ENCODE measurements at places on chromosomes 4 and X.

GRCh38 chrX:24493740-24494581 is 28.9 kb downstream of the PDK3 start:
- no peak for DNase-seq

DNA sequence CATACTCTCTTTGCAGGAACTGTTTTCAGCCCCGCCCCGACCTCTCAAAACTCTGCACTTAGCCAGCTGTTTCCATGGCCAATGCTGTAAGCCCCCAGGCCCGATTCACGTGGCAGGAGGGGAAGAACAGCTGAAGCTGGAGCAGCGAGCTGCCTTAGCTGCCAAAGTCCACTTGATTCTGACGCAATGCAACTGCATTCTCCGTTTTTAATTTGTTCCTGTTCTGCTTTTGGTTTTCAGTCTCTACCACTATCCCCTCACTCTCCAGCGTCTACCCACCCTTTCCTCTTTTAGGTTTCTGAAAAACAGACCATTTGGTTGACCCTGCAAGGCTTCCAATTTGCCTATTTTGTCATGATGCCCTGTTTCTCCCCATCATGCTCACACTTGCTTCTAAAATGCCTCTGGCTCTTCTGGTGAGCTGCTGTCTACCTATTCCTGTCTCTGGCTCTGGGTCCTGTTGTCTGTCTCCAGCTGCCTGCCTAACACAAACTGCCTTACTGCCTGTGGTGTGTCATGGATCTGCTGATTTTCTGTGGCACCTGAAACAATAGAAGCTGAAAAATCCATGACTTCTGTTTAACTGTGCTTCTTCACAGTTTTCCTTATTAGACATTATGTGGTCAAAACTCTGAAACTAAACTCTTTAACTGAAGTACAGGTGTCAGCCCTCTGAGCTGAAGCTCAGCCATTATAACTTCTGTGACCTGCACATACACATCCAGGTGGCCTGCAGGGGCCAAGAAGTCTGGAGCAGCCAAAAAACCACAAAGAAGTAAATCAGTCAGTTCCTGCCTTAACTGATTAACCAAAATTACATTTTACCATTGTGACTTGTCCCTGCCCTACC is 160.5 kb upstream of the AGTR2 start:
- peak; percentile 7 for DNase-seq

DNA sequence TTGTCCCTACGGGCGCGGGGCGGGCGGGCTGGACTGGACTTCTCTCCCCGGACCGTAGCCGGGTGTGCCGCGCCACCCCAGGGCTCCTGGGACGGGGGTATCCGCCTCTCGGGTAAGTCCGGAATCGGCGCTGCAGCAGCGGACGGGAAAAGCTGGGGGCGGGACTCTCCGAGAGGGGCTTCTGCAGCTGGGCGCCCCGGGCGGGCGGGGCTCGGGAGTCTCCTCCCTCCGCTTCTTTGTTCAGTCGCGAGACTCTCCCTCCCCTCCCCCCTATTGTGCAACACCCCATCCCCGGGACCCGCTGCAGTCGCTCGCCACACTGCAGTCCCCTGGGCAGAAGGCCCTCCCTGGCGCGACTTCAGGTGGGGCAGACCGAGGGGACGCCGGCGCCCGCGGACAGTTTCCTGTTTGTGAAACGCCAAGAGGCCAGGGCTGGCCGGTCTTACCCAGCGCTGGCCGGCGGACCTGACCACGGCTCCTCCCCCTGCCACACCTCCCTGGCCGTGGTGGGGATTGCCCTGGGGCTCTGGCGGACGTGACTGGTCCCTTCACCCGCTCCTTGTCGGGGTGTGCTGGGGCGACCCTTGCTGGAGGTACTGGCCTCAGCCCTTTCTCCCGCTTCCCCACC is 966 bp downstream of the CCNG2 start:
- peak; percentile 83 for DNase-seq

DNA sequence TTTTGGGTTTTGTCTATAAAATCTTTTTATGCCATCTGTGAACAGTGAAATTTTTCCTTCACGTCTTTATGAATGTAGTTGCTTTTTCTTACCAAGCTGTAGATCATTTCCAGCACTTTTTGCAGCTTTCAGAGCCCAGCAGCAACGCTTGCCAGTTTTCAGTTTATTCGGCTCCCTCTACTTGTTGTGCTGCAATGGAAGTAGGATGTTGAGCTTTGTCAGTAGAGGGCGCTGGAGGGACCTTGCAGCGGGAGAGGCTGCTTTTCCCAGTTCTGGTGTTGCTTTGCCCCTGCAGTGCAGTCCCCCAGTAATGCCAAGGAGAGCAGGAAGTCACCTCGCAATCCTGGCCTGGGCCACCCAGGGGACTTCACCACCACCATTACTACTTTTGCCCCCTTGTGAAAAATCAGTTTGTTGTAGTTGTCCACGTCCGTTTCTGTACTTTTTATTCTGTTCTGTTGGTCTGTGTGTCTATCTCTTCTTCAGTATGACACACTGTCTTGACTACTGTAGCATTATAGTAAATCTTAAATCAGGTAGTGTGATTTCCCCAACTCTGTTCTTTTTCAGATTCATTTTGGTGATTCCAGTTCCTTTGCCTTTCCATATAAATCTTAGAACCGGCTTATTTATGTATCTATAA is 21.8 kb downstream of the CMC4 start:
- peak; percentile 72 for DNase-seq

DNA sequence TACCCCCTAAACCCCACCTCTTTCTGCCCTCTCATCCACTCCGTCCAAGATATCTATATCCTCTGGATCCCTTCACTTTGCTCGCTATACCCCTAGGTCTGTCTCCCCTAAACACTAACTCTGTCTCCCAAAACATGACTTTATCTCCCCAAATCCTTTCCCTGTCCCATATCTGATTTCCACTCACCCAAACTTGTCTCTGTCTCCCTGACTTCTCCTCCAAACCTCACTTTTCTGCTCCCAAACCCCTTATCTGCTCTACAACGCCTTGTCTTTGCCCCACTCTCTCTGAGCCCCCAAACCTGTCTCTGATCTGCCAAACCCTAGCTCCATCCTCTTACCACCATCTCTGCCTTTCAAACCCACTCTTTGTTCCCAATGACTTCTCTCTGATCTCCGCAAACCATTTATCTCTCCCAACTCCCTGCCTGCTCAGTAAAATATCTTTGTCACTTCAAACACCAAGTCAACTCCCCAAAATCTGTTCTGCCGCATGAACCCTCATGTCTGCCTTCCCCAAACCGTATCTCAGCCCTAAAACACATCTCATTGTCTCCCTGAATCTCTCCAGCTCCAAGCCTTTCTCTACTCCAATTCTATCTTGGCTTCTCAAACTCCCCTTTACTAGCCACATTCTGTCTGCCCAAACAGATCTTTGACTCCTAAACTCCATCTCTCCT is 575 bp downstream of the GATA1 start:
- no peak for DNase-seq

DNA sequence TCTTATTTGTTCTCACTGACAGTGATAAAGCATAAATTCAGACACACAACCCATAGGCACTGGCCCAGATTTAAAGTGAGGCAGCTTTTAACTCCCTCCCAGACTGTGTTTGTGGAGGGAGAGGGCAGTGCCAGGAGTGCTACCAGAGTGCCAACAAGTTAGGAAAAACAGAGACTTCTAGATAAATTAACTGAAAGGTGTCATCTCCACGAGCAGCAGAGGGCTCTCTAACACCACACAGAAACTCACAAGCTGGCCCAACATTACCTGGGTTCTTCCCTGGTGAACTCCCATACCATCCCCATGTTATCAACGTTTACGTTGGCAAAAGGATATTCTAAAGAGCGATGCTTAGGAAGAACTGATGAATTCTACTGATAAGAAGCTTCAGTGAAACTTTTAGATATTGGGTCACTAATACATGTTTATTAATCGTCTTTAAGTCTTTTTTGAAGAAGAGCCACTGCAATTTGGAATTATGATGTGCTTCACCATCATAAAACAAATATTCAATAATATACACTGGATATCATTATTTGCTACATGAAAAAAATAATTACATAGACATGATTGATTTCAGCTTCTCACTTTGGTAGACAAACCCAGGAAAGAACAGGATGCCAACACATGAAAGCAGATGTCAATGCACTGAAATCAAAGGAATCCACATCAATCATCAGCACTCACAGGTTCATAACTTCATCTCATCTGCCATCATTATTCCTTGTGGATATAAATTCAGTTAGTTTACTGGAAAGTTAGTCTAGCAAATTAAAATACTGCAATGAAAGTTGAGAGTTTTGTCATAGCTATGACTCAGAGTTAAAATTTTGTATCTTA is 121.2 kb upstream of the NAP1L5 start:
- DNase-seq = peak; percentile 68

DNA sequence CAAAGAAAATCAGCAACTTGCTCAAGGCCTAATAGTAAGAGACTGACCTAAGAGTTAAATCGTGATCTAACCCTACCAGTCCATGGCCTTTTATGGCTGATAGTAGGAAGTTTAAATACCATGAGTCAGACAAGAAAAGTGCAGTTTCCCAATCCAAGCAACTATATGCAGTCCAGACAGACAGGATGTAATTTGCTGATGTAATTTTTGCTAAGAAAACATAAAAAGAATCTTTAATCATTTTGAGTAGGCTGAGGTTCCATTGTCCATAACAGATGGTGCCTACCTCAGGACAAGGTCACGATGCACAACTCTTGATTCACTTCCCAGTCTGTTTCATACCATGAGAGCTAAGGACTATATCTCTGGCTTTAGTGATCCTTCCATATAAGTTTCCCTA is 317.5 kb upstream of the GRIA3 start:
- DNase-seq = no peak

GRCh38 chr4:75053352-75053751 is 120.4 kb downstream of the PARM1 start:
- DNase-seq = no peak

- no peak for DNase-seq
Observed at GRCh38 chr4:188619456-188620149, 480.4 kb downstream of the TRIML1 start.
